SIG-M5 (cell line): ENCODE measurements at places on chromosomes 2 and 18.

DNA sequence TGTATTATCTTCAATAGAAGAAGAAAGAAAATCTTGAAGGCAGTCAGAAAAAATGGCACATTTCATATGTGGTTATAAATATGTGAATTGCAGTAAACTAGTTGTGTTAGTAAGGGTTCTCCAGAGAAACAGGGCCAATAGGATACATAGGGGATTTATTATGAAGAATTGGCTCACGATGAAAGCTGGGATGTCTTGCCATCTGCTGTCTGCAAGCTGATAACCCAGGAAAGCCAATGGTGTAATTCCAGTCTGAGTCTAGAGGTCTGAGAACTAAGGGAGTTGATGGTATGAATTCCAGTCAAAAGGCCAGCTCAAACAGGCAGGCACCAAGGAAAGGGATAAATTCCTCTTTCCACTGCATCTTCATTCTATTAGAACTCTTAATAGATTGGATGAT, 362.4 kb downstream of the KCNJ3 start:
- no peak for DNase-seq

GRCh38 chr2:30661173-30662107, 145.8 kb downstream of the CAPN13 start:
- DNase-seq: no peak

- no peak for DNase-seq
Measured at GRCh38 chr18:70337139-70337972, 48.5 kb downstream of the SOCS6 start.

GRCh38 chr2:11711751-11712150, 34.7 kb upstream of the LPIN1 start:
- no peak for DNase-seq

DNA sequence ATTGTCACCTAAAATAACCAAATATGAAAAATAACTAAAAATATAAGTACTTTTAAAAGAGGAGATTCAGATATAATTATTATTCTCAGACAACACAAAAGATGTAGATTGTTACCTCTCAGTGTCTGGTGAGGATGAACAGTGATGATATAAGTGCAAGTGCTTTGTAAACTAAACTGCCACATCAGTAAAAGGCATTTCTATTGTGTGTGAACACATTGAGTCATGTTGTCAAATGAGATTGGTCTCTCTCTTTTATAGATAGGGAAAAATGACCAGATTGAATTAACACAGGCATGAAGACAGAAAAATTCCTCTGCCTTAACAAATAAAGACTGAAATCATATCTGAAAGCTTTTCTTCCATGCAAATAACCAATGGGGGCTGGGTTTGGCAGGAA, 182.4 kb upstream of the TMEFF2 start:
- no peak for DNase-seq

DNA sequence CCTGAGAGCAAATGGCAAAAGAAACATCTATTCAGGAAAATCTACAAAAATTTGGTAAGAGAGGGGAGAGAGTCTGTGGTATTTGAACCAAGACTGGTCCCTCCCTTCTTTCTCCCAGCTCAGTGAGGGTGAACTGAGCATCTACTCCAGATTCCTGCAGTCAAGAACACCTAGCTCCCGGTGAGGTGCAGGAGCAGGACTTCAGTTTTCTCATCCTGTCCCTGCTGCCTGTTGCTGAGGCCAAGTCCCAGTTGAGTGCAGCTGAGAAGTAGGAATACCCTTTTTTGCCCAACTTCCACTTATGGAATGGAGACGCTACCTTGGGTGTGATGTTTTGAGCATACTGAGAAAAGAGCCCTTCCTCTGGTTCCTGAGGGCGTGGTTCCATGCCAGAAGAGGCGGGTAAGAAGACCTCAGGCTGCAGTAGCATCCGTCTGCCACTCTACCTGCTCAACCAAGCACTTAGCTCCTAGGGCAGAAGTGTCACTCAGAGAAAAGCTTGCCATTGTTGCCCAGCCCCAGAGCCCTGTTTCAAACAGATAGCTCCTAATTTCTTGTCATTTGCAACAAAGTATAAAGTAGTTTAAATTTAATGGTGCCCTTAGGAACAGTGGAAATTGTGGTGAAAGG, 112.9 kb downstream of the SOS1 start:
- no peak for DNase-seq

DNA sequence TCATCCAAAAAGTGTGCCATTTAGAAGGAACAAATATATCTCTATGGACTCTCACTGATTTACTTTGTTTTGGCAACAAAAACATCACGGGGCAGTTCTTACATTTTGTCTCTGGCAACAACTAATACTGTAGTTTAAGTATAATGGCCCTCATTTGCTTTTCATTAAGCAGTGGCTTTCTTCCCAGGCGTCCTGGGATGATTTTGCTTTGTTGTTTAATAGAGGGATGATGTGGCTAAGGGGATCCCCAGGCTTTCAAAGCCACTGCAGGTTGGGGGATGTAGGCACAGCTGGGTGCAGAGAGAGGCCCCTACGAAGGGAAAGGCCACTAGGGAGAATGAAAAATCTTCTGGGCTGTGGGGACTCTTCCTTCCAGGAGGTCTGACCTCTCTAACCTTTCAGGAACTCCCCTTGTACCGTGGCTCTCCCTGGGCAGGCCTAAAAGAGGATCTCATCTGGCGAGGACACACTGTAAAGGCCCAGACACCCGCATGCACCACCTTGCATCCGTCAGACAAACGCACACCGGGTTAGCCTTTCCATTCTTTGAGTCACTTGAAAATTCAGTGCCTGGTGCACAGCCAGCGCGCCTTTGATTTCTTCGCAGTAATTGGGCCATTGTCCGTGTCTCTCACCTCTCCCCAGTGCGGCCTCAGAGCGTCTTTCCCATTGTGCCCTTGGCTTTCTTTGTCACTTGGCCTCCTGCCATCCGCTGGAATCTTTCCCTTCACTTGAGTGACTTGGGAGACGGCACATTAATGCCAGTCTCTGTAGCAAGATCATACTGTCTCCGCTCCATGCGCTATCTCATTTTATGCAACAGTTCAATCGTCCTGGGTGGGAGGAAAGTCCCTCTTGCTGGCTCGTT, 40.3 kb upstream of the AFF3 start:
- DNase-seq: no peak

DNA sequence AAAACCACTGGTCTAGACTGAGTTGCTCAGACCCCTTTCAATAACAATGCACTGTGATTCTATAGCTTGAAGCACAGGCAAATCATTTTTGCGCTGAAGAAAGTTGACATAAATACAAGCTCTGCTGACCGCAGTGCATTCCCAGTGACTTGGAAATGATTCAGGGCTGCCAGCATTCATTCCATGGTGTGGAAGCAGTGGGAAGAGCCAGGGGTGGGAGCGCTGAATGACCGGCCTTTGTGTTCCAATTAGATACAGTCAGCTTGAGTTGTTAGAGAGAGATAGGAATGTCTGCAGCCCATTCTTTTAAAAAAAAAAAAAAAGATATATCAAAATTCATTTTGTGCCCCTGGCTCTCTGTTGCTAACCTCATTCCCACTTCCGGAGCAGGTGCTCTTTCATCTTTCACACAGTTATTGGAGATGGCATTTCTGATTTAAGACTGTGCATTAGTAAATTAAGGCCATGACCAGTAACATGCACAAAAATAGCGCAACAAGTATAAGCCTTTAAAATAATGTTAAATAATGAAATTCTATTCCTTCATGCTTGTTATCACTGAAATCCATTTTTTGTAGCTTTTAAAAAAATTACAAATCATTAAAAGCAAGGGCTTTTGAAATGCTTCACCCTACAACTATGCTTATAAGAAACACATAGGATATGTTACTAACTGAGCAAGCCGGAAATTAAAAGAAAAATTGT, 59.4 kb upstream of the CTLA4 start:
- DNase-seq: no peak

GRCh38 chr2:20619624-20620024, 31.3 kb downstream of the HS1BP3 start:
- DNase-seq: no peak

- DNase-seq: no peak
Measured at GRCh38 chr2:64137996-64138395, 6.2 kb downstream of the PELI1 start.

- no peak for DNase-seq
Measured at GRCh38 chr2:46290078-46290477, 7.1 kb upstream of the EPAS1 start.

DNA sequence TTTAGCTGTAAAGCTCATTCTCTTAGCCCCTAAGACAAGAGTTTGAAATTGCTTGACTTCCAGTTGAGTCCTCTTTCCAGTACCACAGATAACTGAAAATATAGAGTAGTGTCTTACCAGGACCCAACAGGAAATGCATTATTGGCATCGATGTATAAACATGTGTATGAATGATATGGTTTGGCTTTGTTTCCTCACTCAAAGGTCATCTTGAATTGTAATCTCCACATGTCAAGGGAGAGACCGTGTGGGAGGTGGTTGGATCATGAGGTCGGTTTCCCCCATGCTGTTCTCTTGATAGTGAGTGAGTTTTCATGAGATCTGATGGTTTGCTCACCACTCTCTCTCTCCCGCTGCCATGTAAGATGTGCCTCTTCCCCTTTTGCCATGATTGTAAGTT, 745.0 kb downstream of the TMEM182 start:
- no peak for DNase-seq

DNA sequence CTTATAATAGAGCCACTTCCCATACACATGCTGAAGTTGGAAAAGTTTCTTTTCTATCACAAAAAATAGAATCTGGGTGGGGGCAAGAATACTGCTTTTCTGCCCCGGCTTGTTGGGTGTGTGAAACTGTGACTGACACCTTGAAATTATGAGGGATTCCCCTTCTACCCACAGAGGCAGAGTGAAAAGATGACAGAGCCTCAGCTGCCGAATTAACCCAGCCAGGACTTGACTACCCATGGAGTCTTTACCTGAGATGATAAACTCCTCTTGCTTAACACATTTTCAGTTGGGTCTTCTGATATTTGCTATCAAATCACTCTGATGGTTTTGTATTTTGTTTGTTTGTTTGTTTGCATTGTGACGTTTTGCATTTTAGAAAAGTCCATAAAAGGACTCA, 66.0 kb upstream of the PMAIP1 start:
- no peak for DNase-seq

GRCh38 chr2:71456617-71457016, 3.3 kb downstream of the DYSF start:
- DNase-seq: no peak

DNA sequence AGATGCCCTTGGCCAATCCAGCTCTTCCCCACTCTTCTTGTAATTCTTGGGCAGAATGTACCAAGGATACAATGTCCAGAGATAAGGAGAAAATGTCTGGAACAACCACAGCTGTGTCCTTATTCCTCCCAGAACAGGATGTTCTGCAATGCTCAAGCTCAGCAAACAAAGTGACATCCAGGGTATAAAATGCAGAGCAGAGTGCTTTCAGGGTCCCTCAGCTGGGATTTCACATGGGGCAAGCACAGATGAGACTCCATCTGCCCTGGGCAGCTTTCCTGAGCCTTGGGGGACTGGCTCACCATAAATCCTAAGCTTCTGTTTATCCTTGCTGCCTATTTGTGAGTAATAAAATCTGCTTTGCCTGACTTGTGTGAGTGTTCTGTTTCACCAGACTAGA, 127.4 kb downstream of the VAPA start:
- no peak for DNase-seq

GRCh38 chr18:13653746-13654433, 72.5 kb downstream of the FAM210A start:
- no peak for DNase-seq

GRCh38 chr18:66553824-66554223, 50.1 kb downstream of the CDH19 start:
- DNase-seq: no peak

- DNase-seq: no peak
Measured at GRCh38 chr2:209938906-209939305, 63.5 kb upstream of the RPE start.

DNA sequence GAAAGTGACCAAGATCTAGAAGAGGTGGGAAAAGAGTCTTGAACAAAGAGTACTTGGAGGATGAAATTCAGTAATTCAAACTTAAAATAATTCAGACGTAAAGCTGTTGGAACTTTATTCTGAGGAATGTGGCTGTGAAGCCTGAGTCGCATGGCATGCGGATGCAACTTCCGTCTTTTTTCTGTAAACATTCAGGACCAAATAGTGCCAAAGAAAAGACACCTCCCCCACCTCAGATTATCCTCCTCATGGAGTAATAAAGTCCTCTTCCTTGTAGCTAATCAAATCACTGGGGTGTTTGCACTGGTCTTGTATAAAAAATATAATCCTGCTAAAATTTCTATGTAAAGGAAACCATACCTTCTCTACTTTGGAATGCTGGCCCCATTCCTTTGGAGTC, 790.4 kb downstream of the TSN start:
- no peak for DNase-seq
